ENCODE measurements at places on chromosomes 5 and 9.
A peak's percentile ranks its signal among the peaks of the same experiment; 100 is the strongest.

- DNase-seq: no peak
These were observed 11.4 kb downstream of the MACROH2A1 start for GRCh38 chr5:135387629-135387960.

GRCh38 chr9:129203556-129203909 lies 25.5 kb upstream of the IER5L start:
- no peak for DNase-seq

GRCh38 chr5:131758520-131758900 lies 38.3 kb downstream of the FNIP1 start:
- DNase-seq: no peak

DNA sequence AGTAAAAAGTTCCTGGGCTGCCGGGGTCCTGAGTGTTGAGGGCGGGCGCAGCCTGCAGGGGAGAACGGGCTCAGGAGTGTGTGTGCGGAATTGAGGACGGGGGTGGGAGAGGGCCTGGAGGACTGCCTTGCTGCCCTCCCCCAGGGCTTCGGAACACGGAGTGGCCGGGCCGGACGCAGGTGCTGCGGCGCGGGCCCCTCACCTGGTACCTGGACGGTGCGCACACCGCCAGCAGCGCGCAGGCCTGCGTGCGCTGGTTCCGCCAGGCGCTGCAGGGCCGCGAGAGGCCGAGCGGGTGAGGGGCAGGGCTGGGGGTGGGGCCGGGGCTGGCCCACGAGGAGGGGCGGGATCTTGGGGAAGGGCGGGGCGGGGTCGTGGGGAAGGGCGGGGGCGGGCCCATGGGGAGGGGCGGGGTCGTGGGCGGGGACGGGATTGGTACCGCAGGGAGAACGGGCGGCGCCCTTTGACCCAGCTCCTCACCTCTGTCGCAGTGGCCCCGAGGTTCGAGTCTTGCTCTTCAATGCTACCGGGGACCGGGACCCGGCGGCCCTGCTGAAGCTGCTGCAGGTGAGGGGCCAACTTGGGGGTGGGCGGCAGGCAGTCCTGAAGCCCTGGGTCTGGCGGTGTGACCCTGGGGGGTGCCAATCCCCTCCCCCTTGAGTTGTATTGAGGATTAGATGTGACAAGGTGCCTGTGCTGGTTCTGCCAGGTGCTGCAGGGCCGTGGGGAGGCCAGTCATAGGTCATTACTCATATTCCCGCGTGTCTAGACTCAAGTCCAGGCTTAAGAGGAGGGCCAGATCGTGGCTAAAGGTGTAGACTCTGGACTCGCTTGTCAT lies 7.1 kb downstream of the FPGS start:
- DNase-seq: no peak

DNA sequence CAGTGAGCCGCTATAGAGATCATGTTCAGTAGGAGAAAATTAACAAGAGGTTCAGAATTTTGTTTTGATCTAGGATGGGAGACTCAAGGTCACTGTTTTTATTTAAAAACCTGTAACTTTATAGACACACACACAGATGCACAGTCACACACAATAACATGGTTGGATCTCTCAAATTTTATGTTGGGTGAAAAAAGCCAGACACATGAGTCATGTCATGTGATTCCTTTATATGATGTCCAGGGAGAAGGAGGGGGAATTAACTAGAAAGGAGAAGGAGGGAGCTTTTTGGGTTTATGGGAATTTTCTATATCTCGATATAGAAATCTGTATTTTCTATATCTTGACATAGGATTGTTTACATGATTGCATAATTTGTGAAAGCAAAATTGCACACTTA lies 17.1 kb downstream of the C6 start:
- DNase-seq: no peak

- no peak for DNase-seq
These were observed 142.8 kb downstream of the NSG2 start for GRCh38 chr5:174188295-174188694.

GRCh38 chr9:7802666-7803065 lies 3.1 kb upstream of the DMAC1 start:
- DNase-seq: no peak

- peak; percentile 45 for DNase-seq
These were observed 566.6 kb downstream of the ZNF608 start for GRCh38 chr5:124179819-124180218.

DNA sequence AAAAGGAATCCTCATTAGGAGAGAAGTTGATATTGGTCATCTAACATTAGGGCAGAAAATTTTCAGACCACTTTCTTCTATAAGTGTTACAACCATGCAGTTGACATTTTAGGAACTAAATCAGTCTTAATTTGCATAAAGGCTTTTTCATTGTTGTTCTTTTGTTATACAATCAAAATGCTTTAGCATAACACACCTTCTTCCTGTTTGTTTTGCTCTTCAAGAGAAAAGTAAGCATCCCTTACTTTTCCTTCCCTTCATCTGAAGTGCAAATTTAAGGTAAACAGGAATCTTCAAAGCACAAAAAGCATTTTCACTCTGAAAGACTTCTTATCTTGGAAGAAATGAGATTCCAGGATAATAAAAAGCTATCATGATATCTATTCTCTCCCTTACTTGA lies 273.6 kb downstream of the PTPRD start:
- no peak for DNase-seq

GRCh38 chr9:4661165-4661564 lies 929 bp upstream of the PLPP6 start:
- no peak for DNase-seq

DNA sequence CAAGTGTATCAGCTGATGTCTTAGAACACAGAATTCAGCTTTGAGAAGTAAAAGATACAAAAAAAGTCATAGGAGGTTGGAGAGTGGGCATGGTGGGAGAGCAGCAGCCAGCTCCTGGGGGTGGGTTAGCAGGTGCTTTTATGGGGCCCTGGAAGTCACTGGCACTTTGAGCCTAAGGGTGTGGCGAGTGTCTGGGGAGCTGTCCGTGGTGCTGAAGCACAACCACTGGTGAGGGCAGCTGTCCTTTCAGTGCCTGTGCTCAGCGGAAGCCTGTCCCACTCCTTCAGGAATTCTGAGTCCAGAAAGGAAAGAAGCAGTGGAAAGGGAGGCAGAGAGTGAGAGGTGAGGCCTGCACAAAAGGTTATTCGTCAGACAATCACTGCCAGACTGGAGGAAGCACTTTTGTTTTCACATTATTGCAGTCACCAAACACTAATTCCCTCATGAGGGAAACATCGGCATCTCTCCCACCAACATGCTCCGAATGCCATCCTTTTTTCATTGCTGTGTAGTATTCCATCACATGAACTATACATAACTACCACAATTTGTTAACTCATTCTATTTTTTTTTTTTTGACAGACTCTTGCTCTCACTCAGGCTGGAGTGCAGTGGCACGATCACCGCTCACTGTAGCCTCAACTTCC lies 59.4 kb upstream of the RAPGEF1 start:
- DNase-seq: no peak

- DNase-seq: no peak
These were observed 156.1 kb upstream of the KIF2A start for GRCh38 chr5:62149879-62150278.

DNA sequence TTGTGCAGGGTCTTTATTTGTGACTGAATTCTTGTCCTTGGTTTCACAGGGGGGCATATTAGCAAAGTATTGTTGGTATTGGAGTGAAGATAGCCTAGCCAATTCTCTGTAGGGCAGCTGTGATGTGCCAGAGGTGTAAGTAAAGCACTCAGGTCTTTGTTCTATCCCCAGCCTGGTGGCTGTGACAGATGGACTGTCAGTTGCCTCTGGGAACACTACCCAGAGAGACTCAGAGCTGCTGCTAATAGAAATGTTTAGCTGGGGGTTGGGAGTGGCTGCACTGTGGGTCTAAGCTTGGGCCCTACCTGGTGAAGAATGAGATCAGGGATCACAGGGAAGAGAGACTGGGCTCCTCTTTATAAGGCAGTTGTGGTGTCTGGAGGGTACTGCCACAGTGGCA lies 1006.5 kb upstream of the TYRP1 start:
- DNase-seq: no peak

DNA sequence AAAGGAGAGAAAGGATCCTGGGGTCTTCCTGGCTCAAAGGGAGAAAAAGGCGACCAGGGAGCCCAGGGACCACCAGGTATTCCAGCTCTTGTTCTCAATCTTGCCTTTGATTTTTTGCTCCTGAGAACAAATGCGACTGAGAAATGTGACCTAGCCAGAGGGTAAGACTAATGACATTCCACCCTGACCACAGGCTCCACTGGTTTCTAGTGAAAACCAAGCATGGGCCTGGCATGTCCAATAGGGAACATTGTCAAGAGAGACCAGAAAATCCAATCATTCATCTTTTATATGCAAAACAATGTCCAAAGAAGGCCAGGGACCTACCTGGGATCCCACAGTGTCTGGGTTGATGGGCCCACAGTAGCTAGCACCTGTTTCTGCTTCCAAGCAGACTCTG lies 50.3 kb upstream of the TGFBR1 start:
- DNase-seq: no peak

- no peak for DNase-seq
These were observed 88.8 kb upstream of the SH3GL2 start for GRCh38 chr9:17490110-17490509.

DNA sequence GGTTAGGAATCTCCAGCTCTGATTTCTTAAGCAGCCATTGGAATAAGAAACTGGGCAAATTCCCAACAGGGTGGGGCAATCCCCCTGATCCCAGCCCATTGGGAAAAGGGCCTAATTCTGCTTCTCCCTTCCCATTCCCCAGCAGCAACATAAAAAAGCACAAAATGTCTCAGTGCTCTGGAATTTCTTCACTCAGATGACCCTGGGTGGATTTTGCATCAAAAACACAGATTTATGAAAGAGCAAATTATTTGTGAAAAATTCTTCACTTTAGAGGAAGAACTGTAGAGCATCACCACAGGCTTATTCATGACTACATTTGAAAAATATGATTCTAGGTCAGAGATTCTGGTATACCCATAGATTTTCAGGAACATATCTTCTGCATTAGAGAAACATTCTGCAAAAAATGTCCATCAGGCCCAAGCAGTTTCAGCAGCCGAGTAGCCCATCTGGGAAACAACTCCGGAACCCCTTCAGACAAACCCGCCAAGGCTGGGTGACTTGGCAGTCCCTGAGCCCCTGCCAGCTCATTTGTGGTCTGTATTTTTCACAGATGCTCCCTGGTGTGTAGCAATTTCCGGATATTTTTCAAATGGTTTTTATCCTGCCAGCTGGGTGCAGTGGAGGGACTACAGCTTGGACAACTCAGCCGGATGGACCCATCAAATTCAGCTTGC lies 102.1 kb upstream of the RANBP3L start:
- DNase-seq: peak; percentile 91

DNA sequence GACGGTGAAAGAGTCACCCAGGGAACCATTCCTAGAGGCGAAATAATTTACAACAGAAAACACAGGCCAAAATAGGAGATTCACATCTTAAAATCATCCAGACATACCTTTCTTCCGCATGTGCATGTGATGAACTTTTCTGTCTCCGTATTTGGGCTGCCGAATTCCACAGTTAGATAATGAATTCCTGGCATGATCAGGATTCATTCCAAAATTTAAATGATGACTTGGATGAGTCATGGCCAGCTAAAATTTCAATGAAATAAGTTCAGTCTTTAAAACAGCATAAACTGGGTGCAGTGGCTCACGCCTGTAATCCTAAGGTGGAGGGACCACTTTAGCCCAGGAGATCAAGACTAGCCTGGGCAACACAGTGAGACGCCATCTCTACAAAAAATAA lies 82.7 kb downstream of the DROSHA start:
- peak; percentile 80 for DNase-seq

DNA sequence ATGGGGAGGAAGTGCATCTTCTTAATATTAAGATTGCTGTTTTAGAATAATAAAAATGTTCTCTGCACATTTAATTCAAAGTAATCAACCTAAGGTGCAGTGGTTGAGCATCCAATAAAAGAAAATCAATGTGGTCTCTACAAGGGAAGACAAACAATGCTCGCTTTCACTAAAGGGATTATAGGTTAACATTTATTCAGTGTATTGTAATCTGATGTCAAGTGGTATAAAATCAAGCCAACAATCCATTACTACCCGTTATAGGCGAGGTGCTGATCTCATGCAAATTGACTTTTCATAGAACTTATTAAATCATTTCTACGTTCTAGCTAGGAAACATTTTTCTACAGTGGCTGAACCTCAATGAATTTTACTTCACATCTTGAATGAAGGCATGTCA lies 773.9 kb downstream of the NR2F1-AS1 start:
- no peak for DNase-seq

DNA sequence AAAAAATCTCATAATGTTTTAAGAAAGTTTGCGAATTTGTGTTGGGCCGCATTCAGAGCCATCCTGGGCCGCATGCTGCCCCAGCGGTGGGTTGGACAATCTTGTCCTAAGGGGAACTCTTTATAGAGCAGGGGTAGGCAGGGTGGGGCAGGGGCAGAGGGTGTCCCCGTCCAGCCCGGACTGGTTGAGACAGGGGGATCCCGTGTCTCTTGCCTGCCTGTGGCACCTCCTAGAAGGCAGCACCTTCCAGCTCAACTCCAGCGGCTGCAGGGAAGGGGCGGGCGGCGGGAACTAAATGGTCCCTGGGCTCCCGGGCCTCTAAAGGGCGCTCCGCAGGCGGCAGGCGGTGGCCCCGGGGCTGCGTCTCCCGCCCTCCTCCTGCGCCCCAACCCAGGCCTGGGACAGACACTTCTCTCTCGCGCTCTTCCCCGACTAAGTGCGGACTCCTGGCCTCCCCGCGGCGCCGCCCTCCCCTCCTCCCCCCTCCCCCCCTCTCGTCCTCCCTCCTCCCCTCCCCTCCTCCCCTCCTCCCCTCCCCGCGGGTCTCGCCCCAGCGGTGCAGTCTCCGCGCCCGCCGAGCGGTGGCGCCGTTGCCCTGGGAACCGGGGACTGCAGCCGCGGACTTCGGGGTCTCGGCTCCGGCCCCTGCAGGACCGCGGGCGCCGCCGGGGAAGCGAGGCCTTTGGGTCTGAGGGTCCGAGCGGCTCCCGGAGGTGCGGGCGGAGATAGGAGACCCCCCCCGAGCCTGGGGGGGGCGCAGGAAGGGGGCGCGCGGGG lies 132.6 kb downstream of the MRPL36 start:
- DNase-seq: no peak

DNA sequence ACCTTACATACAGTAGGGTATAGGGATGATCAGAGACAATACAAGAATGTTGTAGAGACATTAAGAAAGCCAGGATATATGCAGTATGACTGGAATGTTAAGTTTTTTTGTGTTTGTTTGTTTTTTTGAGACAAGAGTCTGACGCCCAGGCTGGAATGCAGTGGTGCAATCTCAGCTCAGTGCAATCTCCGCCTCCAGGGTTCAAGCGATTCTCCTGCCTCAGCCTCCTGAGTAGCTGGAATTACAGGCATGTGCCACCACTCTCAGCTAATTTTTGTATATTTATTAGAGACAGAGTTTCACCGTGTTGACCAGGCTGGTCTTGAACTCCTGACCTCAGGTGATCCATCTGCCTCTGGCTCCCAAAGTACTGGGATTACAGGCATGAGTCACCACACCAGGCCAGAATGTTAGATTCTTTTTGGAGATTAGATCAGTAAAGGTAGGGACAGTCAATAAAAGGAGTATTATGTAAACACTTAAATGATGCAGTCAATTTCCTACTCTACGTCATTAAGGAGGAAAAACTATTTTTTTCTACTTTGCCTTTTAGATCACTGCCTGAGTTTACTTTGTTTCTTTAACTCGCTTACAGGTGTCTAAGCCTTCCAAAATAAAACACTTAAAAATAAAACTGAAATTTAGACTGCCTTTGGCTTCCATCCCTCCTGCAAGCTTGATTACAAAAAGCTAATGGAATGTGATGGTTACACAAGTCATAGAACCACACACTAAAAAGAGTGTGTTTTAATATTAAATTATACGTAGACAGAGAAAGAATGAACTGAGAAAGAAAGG lies 6.8 kb upstream of the HNRNPA0 start:
- DNase-seq: no peak

- DNase-seq: no peak
These were observed 246.6 kb upstream of the ANKRD55 start for GRCh38 chr5:56479696-56480077.

Data from fibroblast of skin of left biceps (primary cell).